ENCODE measurements at places on chromosomes 7 and 10.

GRCh38 chr7:106731187-106731586 is 70.2 kb upstream of the CCDC71L start:
- no peak for DNase-seq

GRCh38 chr10:46277840-46278239 is 9.0 kb upstream of the ANTXRL start:
- DNase-seq = no peak

DNA sequence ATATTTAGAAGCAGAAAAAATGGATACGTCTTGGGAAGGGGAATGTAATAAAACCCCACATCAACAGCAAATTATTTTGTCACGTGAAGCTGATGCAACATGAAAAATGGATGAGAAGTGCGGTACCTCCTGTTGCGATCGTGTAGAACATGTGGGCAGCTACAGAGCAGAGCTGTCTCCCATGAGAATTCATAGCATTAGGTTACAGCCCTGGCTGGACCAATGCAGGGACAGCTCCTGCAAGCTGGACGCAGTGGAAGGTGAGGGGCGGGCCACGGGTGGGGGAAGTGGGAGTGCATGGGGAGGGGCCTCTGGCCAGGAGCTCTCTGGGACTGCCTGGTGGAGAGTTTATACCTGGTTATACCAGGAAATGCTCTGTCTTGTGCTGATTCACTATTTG is 120.3 kb downstream of the GATA3 start:
- no peak for DNase-seq

GRCh38 chr7:114409750-114410149 is 4.9 kb upstream of the FOXP2 start:
- DNase-seq = no peak

DNA sequence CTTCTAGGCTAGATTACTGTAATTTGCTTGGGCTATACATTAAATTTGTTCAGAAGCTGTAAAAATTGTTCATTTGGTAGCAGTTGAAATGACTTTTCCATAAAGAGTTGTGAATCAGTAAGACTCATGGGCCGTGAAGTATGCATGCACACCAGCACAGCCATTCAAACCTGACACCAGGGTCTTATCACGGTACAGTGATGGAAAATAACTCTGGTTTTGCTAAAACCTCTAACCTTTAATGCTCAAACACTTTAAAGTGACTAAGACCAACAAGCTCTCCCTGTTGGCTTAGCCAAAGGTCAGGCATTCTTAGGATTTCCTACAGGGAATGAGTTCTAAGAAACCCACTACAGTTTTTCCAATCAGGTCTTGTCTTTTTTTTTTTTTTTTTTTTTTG is 11.5 kb downstream of the ARL3 start:
- DNase-seq = no peak

DNA sequence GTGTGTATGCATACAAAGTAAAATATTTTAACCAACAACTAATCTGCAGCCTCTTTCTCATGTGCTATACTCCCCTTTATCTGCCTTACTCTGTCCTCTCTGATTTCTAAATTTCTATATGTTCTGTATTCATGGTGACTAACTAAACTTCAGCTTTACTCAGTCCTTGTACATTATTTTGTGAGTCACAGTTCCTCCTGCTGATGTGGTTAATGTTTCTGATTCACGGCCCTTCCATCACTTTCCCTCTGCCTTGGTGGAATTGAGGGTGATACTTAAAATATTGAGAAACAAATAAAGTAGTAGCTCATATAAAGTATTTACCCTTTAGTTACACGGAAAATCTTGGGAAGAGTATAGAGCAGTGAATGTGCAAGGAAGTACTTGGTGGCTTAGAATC is 899.1 kb upstream of the ZWINT start:
- no peak for DNase-seq

Data from AG04450 (cell line).